GM23248 (cell line): ENCODE measurements at places on chromosomes 11 and 22. TPM values are rescaled to one million over a fixed set of nuclear protein-coding genes. Genes with fewer than 3 reads are reported as not detected.

Gene OR51B4
- not detected in 2 replicates for total RNA-seq

Gene TRIM29
- 1.4 TPM in 1 of 2 replicates, not detected in the other for total RNA-seq

DNA sequence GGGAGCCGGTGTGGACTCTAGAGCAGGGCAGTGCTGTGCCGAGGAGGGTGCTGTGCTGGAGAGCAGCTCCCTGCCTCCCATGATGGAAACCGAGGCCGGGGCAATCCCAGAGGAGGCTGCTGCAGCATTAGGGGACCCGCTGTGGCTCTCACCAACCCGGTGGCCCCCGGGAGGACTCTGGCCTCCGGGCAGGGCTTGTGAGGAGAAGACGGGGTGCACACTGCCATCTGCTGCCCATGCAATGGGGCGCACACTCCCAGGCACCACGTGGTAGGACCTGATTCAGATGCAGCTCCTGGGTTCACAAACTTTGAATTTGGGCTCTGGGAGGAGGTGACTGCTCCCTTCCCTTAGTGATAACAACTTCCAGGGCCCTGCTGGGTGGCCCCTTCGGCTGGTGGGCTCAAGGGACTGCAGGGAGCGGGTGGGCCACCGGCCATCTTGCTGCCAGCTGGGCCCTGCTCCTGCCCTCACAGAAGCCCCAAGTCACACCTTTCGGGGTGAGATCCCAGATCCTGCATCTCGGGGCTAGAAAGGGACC, 93.8 kb upstream of the FGF3 start:
- H3K36me3 ChIP-seq, result no peaks in the 10 kb centered on the region
- peaks cover 14% of the 10 kb centered on the region for H3K27me3 ChIP-seq
- H3K4me3 ChIP-seq, result no peak overlapping the region
- H3K27ac ChIP-seq, result no peak overlapping the region

- no peak overlapping the region for H3K4me3 ChIP-seq
- H3K36me3 ChIP-seq, result no peaks in the 10 kb centered on the region
- H3K27ac ChIP-seq, result no peak overlapping the region
- no peak for DNase-seq
- no peaks in the 10 kb centered on the region for H3K4me1 ChIP-seq
Measured at GRCh38 chr11:70637186-70637800, 239.0 kb downstream of the CTTN start.

DNA sequence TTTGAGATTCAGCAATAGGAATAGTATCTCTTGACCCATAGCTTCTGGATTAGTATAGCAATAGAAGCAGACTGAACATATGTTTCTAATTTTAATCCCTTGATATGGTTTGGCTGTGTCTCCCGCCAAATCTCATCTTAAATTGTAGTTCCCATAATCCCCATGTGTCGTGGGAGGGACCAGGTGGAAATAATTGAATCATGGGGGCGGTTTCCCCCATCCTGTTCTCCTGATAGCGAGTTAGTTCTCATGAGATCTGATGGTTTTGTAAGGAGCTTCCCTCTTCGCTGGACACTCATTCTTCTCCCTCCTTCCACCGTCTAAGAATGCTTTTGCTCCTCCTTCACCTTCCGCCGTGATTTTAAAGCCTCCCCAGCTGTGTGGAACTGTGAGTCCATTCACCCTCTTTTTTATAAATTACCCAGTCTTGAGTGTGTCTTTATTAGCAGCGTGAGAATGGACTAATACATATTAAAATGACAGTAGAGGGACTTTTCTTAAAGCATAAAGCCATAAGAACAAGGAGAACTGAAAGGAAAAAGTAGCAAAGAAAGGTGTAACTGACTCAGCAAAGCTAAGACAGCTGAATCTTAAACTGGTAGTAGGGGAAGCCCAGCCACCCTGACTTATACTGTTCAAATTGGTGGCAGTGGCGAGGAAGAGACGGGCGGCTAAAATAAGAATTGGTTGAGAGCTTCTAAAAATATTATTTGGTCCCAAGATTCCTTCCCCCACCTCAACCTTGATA, 20.3 kb upstream of the SLN start:
- no peak overlapping the region for H3K4me3 ChIP-seq
- no peaks in the 10 kb centered on the region for H3K36me3 ChIP-seq
- H3K4me1 ChIP-seq, result no peaks in the 10 kb centered on the region
- H3K27ac ChIP-seq, result no peak overlapping the region
